ENCODE measurements at places on chromosomes 13 and 19.
A peak's percentile ranks its signal among the peaks of the same experiment; 100 is the strongest.

DNA sequence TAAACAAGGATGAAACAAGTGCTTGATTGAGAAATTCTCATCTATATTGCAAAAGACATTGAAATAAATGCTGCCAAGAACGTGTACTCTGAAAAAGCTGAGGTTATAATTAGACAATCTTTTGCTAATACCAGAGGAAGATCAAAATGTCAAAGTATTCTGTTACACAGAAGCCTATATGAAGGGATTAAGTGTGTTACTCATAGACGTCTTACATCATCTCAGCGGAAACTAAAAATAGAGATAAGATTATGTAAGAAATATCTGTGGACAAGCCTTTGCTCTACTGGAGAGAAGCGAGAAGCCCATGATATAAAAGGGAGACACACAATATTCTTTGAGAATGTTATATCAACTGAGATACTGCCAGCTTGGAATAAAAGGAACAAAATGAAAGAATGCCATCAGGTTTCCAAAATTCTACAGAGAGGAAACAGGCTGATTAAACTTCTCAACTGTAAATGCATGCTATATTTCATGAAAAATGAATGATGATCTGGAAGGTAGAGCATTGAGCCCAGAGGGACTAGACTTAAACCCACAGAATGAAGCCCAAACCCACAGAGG is 699.0 kb downstream of the GPC5 start:
- no peaks in the 10 kb centered on the region for H3K27me3 ChIP-seq
- no peaks in the 10 kb centered on the region for H3K36me3 ChIP-seq
- H3K4me1 ChIP-seq, result no peaks in the 10 kb centered on the region
- H3K4me3 ChIP-seq, result no peak overlapping the region

- H3K27ac ChIP-seq, result no peak overlapping the region
- no peaks in the 10 kb centered on the region for H3K27me3 ChIP-seq
- H3K36me3 ChIP-seq, result peaks cover 72% of the 10 kb centered on the region
Measured at GRCh38 chr19:45526143-45526542, 18.9 kb downstream of the VASP start.

DNA sequence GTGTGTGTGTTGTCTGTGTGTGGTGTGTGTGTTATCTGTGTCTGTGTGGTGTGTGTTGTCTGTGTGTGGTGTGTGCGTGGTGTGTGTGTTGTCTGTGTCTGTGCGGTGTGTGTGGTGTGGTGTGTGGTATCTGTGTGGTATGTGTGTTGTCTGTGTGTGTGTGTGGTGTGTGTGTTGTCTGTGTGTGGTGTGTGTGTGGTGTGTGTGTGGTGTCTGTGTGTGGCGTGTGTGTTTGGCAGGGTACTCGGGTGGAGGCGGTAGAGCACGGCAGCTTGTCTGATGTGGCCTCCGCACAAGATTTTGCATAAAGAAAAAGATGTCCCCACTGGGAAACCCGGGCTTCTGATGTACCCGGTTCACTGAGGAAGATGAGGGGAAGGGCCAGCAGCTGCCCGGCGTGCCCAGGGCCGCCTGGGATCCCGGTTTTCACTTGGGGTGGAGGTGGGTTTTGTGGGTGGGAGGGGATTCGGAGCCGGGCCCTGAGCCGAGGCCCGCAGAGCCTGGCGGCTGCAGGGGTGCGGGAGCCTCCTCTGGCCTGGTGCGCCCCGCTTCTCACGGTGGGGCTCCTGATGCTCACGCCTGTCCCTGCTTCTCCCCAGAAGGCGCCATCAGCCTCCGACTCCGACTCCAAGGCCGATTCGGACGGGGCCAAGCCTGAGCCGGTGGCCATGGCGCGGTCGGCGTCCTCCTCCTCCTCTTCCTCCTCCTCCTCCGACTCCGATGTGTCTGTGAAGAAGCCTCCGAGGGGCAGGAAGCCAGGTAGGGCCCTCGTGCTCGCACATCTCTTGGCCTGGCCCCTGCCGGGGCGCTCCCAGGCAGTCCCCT is 21.2 kb downstream of the HDGFL2 start:
- DNase-seq, result no peak
- H3K36me3 ChIP-seq, result peaks cover 61% of the 10 kb centered on the region
- H3K27ac ChIP-seq, result no peak overlapping the region

- H3K36me3 ChIP-seq, result no peaks in the 10 kb centered on the region
- H3K27me3 ChIP-seq, result no peaks in the 10 kb centered on the region
- no peaks in the 10 kb centered on the region for H3K4me1 ChIP-seq
- no peak overlapping the region for H3K27ac ChIP-seq
Measured at GRCh38 chr19:38596057-38596981, 21.4 kb downstream of the MAP4K1 start.

- DNase-seq, result no peak
- H3K36me3 ChIP-seq, result no peaks in the 10 kb centered on the region
- no peaks in the 10 kb centered on the region for H3K4me1 ChIP-seq
- H3K27me3 ChIP-seq, result no peaks in the 10 kb centered on the region
Measured at GRCh38 chr13:26989957-26990713, 181.5 kb downstream of the USP12 start.

GRCh38 chr19:18194554-18195238 is 1.7 kb downstream of the MPV17L2 start:
- H3K27ac ChIP-seq, result no peak overlapping the region
- peaks cover 8% of the 10 kb centered on the region for H3K36me3 ChIP-seq
- peak; percentile 90 for DNase-seq
- no peaks in the 10 kb centered on the region for H3K27me3 ChIP-seq
- no peaks in the 10 kb centered on the region for H3K4me1 ChIP-seq
- H3K4me3 ChIP-seq, result peak overlapping the region; percentile 93

- no peaks in the 10 kb centered on the region for H3K27me3 ChIP-seq
- no peak for DNase-seq
- H3K27ac ChIP-seq, result no peak overlapping the region
- no peaks in the 10 kb centered on the region for H3K36me3 ChIP-seq
Measured at GRCh38 chr13:94056362-94056990, 423.0 kb downstream of the DCT start.

- no peaks in the 10 kb centered on the region for H3K4me1 ChIP-seq
- H3K27me3 ChIP-seq, result no peaks in the 10 kb centered on the region
- no peak overlapping the region for H3K4me3 ChIP-seq
- no peaks in the 10 kb centered on the region for H3K36me3 ChIP-seq
Measured at GRCh38 chr13:43933378-43933777, 53.7 kb downstream of the LACC1 start.

DNA sequence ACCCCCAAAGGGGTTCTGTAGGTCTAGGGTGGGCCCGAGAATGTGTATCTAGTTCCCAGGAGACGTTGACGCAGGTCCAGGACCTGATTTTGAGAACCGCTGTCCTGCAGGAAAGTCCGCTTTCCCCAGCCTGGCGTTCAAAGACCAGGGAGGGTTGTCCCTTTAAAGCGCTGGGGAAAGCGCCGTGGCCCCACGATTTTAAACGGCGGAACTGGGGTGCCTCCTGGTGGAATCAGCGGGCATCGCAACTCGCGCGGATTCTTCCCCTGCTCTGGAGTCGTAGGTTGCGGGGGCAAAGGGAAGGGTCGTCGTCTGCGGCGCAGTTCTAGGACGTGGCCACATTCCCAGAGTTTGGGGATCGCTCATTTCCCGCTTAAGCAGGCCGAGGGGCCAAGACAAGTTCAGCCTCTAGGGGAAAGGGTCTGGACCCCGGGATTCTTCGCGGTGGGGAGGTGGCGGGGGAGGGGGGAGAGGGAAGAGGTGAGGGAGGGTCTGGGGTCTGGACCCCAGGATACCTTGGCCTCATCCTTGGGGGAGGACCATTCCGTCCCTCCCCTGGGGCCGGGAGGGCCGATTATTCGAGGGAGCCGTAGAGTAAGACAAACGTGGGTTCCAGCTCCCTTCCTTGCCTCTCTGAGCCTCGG is 7.7 kb downstream of the PNMA8B start:
- peaks cover 61% of the 10 kb centered on the region for H3K27me3 ChIP-seq
- DNase-seq, result peak; percentile 95
- no peaks in the 10 kb centered on the region for H3K4me1 ChIP-seq
- H3K4me3 ChIP-seq, result peak overlapping the region; percentile 68

GRCh38 chr19:39406656-39407409 is at the start of gene ZFP36:
Gene ZFP36, plus strand, starts transcription at chr19:39406847. Its CDS starts 58 bp downstream, at chr19:39406905.
- H3K36me3 ChIP-seq, result peaks cover 4% of the 10 kb centered on the region
- H3K4me3 ChIP-seq, result peak within 1 kb of the TSS; percentile 95
- no peak within 1 kb of the TSS for H3K27ac ChIP-seq

DNA sequence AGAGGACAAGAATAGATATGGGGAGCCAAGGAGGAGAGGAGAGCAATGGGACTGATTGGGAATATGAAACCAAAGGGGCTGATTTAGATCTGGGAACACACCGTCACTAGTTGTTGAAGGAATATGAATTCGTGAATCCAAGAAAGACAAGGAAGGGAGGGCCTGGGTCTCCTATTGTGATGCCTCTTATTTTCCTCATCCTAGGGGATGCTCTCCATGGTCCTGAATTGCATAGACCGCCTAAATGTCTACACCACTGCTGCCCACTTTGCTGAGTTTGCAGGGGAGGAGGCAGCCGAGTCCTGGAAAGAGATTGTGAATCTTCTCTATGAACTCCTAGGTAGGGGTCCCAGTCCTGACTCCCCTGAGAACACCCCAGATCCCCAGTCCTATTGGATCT is 21.5 kb downstream of the RYR1 start:
- H3K4me1 ChIP-seq, result no peaks in the 10 kb centered on the region
- DNase-seq, result peak; percentile 79
- H3K27ac ChIP-seq, result no peak overlapping the region
- H3K27me3 ChIP-seq, result no peaks in the 10 kb centered on the region

GRCh38 chr13:29800687-29801086 is 49.7 kb downstream of the UBL3 start:
- no peak overlapping the region for H3K4me3 ChIP-seq
- no peak overlapping the region for H3K27ac ChIP-seq
- H3K36me3 ChIP-seq, result no peaks in the 10 kb centered on the region
- peaks cover 4% of the 10 kb centered on the region for H3K4me1 ChIP-seq

GRCh38 chr19:33063356-33063752 is 1.3 kb downstream of the RHPN2 start:
- H3K36me3 ChIP-seq, result peaks cover 4% of the 10 kb centered on the region
- H3K27me3 ChIP-seq, result no peaks in the 10 kb centered on the region
- H3K4me3 ChIP-seq, result peak overlapping the region; percentile 86

- H3K27me3 ChIP-seq, result no peaks in the 10 kb centered on the region
- H3K27ac ChIP-seq, result no peak overlapping the region
- no peaks in the 10 kb centered on the region for H3K36me3 ChIP-seq
- no peak for DNase-seq
Measured at GRCh38 chr13:73335210-73335609, 276.4 kb downstream of the KLF5 start.

DNA sequence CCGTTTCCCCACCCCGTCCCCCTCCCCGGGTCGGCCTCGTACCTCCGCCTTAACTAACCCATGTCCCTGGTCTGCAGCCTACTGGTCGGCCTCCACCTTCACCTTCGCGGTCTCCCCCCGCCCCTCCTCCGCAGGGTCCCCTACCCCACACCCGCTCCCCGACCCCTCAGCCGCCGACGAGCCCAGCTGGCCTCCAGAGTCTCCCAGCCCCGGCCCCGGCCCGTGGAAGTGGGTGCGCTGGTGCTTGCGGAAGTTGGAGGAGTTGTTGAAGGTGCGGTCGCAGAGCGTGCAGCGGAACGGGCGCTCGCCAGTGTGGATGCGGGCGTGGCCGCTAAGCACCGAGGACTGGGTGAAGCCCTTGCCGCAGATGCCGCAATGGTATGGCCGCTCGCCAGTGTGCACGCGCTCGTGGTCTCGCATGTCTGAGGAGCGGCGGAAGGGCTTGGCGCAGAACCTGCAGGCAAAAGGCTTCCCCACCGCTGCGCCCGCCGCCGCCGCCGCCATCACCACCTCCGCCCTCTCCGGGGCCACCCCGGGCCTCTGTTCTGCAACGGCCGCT is 2.6 kb downstream of the ZNF784 start:
- no peak overlapping the region for H3K27ac ChIP-seq
- no peaks in the 10 kb centered on the region for H3K4me1 ChIP-seq
- H3K27me3 ChIP-seq, result no peaks in the 10 kb centered on the region

- peak within 1 kb of the TSS; percentile 94 for H3K4me3 ChIP-seq
- H3K36me3 ChIP-seq, result peaks cover 36% of the 10 kb centered on the region
- H3K4me1 ChIP-seq, result peaks cover 6% of the 10 kb centered on the region
- no peaks in the 10 kb centered on the region for H3K27me3 ChIP-seq
Measured at GRCh38 chr19:57583521-57584416, at the start of gene ZIK1. Gene ZIK1, plus strand, starts transcription at chr19:57584145. Its CDS starts 212 bp downstream, at chr19:57584357.

Data from endodermal cell (in vitro differentiated cells).